ENCODE measurements at places on chromosomes 1 and 21.

GRCh38 chr1:3186526-3186921, 117.5 kb downstream of the PRDM16 start:
- DNase-seq: peak; percentile 31

GRCh38 chr1:29123887-29124365, at the start of gene TMEM200B:
TMEM200B (minus strand) TSS chr1:29123903; CDS start chr1:29121828, 2,075 bp downstream.
- no peak for DNase-seq

- DNase-seq: no peak
Measured at GRCh38 chr1:99131546-99131945, 126.9 kb upstream of the PLPPR5 start.

DNA sequence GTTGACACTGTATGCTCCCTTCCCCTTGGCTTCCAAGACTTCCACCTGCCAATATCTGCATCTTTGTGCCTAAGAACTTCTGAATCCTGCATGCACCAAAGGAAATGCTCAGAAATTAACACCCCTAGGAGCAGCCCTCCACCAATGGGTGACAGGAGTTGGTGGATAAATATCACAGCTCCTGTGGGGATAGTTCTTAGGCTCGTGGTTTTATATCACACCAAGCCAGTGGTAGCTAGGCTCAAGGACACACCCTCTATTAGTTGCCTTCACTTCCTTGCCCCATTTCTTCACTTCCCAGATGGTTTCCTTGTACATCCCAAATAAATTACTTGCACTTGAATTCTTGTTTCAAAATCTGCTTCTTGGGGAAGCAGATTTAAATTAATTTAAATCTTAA, 16.9 kb upstream of the CDC14A start:
- DNase-seq: no peak

DNA sequence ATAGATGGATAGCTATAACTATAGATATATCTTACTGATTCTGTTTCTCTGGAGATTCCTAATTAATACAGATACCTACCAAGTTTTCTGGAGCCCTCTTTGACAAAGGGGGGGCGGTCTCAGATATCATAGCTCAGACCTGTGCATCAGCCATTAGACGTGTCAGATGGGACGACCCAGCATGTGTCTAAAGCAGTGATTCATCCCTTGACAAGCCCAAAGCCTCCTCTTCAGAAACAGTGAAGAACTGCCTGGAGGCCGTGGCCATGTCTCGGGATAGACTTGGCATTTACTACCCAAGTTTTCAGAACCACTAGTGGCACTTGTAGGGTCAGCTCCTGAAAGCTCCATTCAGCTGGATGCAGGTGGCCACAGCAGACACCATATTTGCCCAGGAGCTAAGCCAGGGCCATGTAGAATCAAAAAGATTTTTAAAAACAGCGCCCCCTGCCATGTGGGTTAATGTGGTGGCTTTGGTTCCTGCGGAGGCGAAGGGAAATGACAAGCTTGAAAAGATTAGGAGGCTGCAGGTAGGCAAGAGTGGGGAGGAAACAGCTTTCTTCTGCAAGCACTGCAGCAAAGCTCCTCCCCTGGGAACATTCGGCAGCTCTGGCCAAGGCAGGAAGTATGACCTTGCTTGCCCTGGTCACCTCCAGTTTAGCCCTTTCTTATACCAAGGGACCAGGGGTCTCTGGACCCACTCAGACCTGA, 82.2 kb downstream of the FBXO2 start:
- DNase-seq: peak; percentile 42

- DNase-seq: no peak
Measured at GRCh38 chr1:153818876-153819275, 43.7 kb downstream of the SLC27A3 start.

DNA sequence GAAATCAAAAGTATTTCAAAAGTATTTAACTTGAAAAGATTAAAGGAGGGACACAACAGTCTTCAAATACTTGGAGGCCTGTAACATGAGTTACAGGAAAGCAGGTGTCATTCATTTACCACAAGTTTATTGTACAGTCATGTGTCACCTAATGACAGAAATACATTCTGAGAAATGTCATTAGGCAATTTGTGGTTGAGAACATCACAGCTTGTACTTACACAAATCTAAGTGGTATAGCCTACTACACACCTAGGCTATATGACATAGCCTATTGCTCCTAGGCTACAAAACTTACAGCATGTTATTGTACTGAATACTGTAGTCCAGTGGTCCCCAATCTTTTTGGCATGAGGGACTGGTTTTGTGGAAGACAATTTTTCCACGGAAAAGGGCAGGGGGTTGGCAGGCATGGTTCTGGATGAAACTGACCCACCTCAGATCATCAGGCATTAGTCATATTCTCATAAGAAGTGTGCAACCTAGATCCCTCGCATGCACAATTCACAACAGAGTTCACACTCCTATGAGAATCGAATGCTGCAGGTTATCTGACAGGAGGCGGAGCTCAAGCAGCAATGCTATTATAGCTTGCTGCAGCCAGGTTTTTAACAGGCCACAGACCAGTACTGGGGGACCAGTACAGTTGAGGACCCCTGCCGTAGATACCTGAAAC, 25.0 kb upstream of the PHTF1 start:
- no peak for DNase-seq

DNA sequence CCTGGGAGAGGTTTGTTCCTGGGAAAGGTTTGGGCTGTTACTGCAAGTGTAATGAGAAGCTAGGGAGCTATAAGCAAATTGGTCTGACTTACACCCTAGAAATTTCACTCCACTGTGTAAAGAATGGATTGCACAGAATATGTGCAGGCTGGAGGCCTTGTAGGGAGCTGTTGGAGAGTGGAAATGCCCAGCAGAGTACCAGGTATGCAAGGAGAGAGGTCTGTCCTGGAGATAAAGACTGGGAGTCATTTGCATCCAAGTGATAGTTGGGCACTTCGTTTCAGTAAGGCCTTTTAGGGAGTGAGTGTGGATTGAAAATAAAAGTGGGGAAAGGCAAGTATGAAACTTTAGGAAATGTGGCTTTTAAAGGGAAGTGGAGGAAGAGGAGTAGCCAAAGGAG, 75.8 kb downstream of the CACNA1E start:
- DNase-seq: no peak

- peak; percentile 60 for DNase-seq
Measured at GRCh38 chr1:180881806-180882509, 30.7 kb upstream of the KIAA1614 start.

GRCh38 chr21:38777015-38777414, 28.7 kb upstream of the ETS2 start:
- DNase-seq: no peak

- DNase-seq: no peak
Measured at GRCh38 chr1:14627608-14628489, 29.4 kb downstream of the KAZN start.

GRCh38 chr1:65526049-65526556, 105.6 kb downstream of the LEPR start:
- DNase-seq: no peak

GRCh38 chr1:178702146-178702545, 22.9 kb upstream of the RALGPS2 start:
- DNase-seq: no peak

DNA sequence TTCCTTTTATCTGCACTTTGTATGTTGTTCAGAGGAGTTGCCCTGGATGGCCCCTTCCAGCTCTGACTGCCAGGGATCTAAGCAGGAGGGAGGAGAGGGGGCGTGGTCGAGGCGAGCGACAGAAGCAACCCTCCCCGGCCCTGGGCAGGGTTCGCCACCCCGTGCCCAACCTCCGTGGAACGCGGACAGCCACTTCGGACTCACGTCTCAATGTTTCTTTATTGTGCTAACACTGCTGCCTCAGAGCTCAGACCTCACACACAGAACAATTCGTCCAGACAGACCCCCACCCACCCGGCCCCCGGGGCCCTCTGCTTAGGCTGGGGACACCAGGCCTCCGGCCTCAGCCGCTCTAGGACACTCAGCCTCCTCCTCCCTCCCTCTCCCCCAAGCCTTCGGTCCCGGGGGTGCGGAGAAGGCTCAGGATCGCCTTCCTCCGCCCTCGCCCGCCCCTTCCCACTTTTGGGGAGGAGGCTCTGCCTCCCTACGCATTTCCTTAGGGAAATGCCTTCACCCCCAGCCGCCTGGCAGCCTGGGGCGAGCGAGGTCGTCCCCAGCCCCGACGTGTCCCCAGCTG, 8.3 kb downstream of the VSIG8 start:
- DNase-seq: peak; percentile 42

GRCh38 chr1:23865543-23865930, 2.6 kb downstream of the FUCA1 start:
- DNase-seq: no peak

DNA sequence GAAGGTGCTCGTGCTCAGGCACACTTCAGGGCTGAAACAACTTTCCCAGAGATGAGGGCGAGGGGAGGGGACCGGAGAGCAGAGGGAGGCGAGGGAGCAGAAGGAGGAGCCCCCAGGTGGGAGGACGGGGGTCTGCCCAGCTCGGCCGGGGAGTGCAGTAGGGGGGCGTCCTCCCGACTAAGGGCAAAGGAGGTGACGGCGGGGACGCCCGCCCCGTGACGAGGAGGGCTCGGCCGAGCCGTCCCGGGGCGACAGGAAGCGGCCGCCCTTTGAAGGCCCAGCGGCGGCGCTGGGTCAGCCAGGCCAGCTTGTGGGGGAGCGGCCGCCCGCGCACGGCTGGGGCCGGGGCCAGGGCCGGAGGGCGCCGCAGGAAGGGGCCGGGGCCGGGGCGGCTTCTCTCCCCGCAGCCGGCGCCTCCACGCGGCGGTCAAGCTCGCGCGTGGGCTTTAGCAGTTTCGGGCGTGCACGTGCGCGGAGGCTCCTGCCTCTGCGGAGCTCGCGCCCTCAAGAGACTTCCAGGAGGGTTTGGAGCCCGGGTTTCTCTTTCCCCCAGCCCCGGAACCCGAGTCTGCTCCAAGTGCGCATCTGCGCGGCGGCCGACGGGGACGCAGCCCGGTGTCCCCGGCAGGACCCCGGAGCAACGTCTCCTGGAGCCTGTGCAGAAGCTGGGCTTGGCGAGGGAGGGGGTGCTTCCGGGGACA, 100.8 kb upstream of the SLC45A1 start:
- no peak for DNase-seq

DNA sequence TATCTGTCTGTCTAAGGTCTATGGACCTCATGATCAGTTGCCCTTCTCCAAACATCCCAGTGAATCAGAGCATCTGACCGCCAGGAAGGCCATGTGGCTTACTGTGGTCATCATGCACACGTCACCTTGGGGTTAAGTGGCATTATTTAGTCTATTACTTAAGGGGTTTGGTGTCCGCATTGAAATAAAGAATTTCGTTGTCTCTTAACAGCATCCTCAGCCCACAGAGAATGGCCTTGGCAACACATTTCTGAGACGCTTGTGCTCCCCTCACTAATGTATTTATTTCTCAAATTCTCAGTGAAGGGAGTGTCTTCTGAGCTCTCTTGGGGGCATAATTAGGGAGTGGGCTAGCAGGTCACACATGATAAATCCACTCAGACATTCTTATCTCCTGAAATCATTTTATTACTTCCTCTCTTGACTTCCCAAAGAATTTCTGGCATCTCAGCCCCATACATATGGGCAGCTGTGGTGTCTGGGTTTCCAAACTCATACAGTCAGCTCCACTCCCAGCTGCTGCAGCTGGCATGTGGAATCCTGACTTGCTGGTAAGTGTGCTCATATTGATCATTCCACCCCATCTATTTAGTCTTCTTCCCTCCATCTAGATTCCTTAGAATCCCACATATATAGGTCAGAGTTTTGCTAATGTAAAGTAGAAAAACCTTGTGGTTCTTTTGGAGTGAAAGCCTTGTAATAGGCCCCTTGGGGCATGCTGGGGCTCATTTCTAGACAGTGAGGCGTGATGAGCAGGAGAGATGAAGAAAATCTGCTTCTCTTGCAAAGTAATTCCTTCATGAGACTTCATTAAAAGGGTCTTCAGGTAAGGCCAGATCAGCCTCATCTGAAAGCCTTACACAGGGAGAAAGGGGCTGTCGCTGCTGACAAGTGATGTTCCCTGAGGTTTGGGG, 110.5 kb downstream of the HHAT start:
- no peak for DNase-seq

GRCh38 chr1:8211251-8211882, 106.5 kb upstream of the SLC45A1 start:
- DNase-seq: no peak
